ENCODE measurements at places on chromosomes 6 and 20.

GRCh38 chr6:165807249-165807960 lies 144.4 kb upstream of the PDE10A start:
- DNase-seq = no peak

DNA sequence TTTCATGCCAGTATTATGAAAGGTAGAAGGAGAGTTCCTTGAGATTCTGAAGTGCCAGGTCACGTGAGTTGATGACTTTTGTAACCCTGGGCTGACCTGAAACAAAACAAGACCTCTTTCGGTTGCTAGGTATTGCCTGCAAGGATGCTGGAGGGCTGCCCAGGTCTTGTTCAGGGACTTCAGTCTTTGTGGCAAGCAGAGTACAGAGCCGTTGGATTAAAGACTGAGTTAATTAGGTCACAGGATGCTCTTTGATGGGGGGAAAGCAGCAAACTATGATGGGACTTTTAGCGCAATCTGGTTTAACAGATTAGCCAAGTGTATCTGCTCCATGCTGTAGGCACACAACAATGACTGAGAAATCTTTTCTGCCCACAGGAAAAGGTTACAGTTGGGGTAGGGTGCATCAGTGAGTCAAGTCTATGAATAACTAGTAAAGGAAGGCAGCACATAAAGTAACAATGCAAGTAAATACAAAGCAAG lies 12.8 kb upstream of the ELOVL5 start:
- no peak for DNase-seq

DNA sequence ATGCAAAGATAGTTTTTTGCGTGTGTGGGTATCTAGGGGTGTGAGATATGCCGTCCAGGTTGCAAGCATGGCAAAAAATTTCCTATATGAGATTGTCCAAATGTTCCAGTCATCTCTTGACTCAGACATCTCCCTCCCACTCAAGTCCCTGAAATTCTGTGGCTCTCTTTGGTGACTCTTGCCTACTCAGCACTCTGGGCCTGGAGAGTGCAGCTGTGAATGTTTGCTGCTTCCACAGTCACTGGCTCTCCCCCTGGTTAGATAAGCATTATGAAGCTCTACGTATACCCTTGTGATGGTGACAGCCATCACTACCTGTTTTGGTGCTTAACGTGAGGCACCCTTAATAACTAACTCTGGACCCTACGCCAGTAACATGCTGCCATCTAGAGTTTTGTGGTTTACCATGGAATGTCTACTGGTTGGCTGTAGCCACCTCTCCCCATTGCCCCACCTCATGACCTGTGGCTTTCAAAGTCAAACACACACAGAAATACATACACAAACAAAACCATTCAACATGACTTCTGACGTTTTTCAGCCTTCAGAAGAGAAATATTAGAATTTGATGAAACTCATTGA lies 621.9 kb upstream of the CITED2 start:
- DNase-seq = no peak

GRCh38 chr6:154292855-154293519 lies 63.6 kb downstream of the IPCEF1 start:
- DNase-seq = peak; percentile 69

GRCh38 chr20:44540834-44541233 lies 19.0 kb upstream of the SERINC3 start:
- DNase-seq = peak; percentile 70

- no peak for DNase-seq
Observed at GRCh38 chr20:11436113-11436905, 481.4 kb upstream of the BTBD3 start.

DNA sequence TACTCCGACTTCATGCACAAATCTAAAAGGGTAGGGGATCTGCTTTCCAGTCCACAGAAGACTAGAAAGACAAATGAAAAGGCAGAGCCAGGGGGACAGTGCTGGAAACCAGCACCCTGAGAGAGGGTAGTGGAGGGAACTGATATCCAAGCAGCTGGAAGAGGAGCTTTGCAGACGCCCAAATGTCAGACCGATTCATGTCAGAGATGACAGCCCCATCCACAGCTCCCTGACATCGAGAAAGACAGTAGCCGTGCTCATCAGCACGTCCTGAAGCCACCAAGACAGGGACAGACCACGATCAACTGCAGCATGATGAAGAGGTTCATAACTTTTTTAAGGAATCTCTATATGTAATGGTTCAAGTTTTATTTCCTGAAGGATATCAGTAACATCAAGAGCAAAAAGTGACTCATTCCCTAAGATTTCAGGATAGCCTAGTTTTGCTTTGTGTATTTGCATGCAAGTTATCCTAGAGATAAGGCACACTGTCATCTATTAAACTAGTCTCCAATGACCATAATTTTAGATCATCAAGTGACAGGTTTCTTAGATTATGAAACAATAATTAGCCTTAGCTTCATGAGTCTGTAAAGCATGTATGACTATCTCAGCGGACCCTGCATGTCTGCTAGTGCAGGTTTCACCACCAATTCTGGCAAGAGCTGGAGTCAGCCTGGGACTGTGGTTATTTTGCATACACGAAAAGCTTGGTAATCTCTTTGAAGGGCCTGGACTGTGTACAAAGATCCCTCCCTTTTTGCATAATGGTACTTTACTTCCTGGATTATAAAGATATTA lies 43.0 kb downstream of the PRDM1 start:
- peak; percentile 76 for DNase-seq

DNA sequence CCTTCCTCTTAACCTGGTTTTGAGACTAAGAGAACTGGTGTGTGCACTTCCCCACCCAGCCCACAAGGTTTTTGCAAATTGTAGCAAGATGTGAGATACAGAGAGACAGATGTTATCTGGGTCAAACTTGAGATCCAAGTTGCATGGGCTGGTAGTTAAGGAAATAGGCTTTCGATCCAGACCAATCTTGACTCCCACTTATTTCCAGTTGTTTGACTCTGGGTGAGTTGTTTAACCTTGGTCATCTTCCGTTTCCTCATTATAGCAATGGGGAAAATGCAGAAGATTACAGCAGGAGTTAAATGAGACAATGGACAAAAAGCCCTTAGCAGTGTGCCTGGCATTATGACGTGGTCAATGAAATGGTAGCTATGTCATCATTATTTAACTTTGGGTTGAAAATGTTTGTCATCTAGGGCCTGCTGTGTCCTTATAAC lies 1.7 kb downstream of the SNX21 start:
- no peak for DNase-seq

DNA sequence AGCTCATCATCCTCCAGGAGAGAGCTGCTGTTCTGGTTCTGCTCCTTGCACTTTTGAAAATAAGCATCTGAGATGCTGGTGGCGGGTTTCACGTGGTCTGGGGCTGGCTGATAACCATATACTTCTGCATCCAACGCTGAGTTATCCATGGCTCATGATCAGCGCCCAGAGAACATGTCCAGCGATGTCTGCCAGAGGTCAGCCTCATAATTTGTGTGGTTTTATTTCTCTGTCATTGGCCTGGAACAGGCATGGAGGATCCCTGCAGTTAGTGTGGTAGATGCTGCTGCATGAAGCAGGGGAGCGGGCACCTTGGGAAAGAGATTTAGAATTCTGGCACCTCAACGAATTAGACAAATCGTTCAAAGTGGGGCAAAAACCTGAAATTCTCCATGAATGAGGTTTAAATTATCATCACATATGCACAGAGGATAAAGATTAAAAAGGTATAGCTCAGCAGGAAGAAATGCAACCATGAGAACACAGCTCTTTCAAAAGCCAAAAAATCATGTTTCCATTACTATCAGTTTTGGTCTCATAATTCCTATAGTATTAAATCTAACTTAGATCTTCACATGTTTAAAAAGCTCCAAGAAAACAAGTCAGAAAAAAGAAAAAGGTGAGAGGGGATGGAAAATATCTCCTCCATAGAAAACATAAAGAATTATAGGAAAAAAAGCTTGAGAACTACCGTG lies 157.2 kb downstream of the SOD2 start:
- no peak for DNase-seq

DNA sequence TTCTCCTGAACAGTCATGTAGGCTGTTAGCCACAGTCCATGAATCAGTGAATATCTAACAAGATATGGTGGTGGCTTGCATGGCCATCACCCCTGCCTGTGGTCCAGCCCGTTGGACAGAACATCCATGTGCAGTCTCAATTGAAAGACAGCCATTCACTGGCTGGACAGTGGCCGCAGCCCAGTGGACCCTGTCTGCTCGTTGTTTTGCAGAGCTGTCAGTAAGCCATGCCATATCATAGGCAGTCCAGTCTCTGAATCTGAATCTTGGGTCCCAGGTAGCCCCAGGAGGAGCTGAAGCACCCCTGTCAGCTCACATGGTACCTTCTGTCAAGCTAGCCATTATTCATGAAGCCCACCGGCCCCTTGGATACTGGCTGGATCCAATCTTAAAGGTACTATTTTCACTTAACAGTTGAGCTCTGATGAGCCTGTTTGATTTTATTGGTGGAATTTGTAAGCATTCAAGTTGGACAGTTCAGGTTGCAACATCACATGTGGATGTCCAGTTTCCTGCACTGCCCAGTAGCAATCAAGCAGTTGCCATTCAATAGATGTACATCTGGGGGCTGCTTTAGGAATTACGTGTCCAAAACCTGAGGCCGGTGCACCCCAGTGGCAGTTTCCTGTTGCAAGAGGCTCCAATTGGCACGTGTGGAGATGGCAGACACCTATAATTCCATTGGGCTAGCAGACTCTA lies 37.8 kb downstream of the SERPINB1 start:
- no peak for DNase-seq

- peak; percentile 70 for DNase-seq
Observed at GRCh38 chr6:137241481-137242038, 22.4 kb upstream of the IFNGR1 start.

GRCh38 chr20:49851231-49851705 lies 38.6 kb downstream of the SLC9A8 start:
- no peak for DNase-seq

- no peak for DNase-seq
Observed at GRCh38 chr6:96016334-96017069, 728 bp downstream of the FUT9 start.

- peak; percentile 76 for DNase-seq
Observed at GRCh38 chr20:64079273-64080012, at the start of gene RGS19. Gene RGS19, minus strand, starts transcription at chr20:64079518. Its CDS starts 2,632 bp downstream, at chr20:64076886.

DNA sequence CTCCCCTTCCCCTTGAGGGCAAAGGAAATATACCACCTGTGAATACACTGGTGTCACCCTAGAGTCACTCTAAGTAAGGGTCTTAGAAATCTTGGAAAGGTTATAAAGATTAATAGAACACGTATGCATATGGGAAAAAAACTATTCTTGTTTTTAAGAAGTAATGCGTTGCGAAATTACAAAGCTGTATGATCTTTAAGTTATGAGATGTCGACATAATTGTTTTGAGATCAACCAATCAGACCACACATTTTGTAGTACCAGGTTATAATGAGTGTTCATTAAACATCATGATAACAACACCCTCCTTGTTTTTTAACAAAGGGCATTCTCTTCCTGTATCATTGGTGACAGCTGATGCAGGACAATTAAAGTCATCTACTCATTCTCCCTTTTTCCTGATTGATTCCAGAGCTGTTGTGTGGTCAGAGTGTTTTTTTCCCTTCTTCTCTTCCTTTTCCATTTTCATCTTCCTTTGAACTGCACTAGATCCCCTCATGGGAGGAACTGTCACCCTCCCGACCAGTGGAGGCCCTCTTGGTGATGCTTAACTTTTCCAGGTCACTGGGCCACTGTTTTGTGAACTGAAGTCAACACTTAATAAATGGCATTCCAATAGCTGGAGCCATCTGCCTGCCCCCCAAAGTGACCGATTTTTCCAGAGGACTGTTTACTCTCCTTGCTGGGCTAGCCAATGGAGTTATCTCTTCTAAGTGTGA lies 37.0 kb downstream of the PRDM1 start:
- no peak for DNase-seq

DNA sequence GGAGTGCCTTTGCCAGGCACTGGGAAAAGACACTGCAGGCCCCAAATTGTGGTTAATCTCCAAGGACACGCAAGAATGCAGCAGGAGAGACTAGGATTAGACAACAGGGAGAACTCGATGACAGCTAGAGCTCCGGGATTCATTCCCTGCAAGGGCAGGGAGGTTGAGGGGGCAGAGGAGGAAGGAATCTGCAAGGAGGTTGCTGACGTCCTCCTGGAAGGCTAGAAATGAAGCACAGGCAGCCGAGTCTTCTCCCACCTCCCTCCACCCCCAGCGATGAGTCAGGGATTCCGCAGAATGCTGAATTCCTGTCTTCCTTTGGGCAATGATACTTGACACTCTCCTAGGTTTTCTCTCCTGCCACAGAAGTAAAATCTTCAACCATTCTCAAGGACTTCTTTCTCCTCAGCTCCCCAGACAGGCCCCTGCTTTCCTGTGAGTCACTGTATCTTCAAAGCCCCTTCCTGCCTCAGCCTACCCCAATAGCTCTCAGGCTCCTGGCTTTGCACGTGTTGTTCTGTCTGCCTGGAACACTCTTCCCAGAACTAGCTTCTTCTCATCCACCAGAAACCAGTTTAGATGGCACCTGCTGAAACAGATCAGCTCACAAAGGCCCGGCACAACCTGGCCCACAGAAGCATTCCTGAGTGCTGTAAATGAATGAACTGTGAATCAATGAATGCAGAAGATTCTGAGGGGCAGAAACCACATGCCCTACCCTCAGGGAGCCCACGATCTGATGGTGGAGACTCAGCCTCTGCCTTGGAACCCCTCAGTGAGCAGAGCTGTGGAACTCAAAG lies 85.6 kb downstream of the MRPL14 start:
- peak; percentile 100 for DNase-seq

DNA sequence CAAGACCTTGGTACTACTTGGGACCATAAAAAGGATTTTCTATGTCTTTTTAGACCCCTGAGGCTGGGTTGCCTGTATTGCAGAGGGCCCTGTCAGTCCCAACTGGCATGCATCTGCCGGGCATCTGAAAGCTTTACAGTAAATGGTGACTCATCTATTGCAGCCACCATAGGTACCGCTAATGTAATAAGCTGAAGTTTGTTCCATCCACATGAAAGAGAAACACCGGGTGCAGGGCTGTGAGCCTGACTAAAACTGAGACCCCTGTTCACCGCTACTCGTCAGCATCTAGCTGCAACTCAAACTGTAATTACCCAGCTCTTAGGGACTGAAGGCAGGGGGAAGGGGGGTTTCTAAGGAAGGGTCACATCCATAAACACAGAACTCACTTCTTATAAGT lies 49.5 kb downstream of the TRERF1 start:
- peak; percentile 42 for DNase-seq

DNA sequence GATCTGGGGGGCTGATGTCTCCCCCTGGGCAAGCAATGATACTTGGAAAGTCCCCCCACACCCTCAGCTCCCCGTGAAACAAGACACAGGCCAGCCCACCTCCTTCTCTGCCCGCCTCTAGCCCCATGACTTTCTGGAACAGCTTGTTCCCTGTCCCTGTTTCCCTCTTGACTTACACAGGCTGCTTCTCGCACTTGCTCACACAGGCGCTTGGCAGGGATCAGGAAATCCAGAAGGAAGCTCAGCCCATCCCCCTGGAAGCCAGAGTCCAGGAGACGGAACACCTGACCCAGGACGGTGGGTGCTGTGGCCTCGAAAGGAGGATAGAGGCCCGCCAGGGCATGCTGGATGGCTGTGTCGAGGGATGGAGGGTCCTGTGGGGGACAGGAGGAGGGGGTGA lies 14.8 kb downstream of the KIAA1755 start:
- DNase-seq = no peak

Data from fibroblast of skin of back (primary cell).